ENCODE measurements at places on chromosomes 16 and 17.
A peak's percentile ranks its signal among the peaks of the same experiment; 100 is the strongest.

DNA sequence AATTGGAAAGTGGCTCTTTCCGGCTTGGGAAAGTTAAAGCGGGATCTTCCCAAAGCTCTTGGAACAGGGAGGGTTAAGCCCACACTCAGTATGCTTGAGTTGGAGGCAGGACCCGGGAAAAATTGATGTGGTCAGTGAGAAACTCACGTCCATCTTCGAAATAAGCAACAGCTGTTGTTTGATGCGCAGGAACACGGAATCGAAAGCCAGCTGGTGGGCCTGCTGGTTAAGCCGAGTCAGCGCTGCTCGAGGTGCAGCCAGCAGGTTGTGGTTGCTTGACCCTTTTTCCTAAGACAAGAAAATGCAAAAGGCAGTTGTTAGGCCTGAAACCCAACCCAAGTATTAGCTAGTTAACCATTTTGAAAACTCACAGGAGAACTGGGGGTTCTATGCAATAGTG is 49.4 kb downstream of the COG7 start:
- no peak for DNase-seq

GRCh38 chr17:76278952-76279741 is 14.0 kb downstream of the UBALD2 start:
- DNase-seq = peak; percentile 79

DNA sequence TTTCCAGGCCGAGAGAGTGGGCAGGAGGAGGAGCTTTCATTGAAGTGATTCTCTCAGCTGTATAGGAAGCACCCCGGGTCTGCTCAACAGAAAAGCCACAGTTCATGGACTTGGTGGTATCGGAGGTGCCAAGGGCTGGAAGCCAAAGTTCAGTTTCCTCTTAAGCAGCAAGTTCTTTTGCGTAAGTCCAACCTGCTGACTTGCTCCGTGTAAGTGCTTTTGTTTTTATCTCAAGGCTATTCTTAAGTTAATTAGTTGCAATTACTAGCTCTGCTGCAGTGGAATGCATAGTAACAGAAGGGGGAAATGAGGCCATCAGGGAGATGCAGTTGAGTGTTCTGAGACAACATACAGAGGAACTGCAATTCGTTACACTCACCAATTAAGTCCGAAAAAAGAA is 44.6 kb downstream of the SMIM36 start:
- no peak for DNase-seq

- DNase-seq = peak; percentile 82
Measured at GRCh38 chr17:59837308-59838051, 55.3 kb downstream of the TUBD1 start.

DNA sequence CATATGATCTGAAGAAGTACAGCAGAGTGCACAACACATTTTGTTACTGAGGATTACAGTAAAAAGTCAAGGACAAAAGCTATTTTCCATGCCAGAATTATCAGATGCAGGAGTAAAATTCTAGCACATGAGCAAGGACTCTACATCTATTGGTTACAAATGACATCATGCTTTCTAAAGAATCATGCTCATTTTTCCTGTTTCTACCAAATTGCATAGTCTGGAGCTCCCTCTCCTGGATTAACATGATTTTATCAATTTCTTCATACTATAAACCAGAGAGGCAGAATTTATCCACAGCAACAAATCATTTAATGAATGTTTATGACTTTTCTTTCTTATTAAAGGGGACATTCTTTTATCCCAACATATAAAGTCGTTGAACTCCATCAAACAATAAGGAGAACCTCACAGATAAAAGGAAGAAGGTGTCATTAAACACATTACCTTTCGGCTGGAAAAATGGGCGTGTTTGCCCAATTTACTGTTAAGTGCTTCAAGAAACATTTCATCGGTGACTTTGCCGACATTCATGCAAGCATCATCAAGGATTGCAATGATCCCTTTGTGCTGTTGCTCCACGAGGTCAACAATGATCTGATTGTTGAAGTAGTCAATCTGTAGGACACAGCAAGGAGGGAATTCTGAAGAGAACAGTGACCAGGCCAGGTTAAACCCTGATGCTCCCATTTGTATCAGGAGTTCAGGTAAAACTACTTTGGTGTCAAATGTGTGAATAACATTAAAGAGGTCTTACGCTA is 121.7 kb downstream of the MYO1D start:
- DNase-seq = peak; percentile 28

GRCh38 chr17:60506312-60506711 is 19.7 kb downstream of the APPBP2 start:
- no peak for DNase-seq

DNA sequence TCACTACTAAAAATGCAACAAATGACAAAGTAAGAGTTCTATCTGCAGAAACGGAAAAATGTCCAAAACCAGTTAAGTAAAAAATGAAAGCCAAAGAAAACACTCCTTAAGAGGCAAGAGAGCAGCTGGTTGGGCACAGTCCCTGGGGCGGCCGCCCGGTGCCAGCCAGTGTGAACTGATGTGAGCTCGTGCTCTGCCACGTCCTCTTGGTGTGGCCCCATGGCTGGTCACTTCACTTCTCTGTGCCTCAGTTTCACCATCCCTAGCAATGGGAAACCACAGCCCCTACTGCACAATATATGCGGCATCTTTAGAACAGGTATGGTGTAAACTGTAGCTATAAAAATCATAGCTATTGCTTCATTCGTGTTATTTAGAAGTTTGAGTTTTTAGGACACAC is 21.2 kb downstream of the USP36 start:
- no peak for DNase-seq

- no peak for DNase-seq
Measured at GRCh38 chr16:47787696-47788095, 326.6 kb downstream of the PHKB start.

DNA sequence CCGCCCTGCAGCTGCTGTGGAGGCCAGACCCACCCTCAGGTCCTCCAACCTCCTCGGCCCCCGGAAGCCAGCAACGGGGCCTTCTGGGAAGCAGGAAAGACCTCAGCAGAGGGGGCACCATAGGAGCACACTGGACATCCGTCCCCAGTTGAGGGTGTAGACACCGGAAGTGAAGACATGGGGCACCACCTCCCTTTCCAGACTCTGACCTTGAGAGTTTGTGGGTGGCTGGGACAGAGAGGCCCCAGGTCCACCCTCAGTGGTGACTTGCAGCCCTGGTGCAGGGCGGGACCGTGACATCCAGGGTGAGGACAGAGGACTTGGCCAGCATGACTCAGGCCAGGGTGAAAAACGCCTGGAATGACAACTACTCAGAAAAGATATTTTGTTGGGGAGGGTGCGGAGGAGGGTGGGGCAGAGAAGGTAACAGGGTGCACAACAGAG is 19.9 kb downstream of the CEP295NL start:
- DNase-seq = peak; percentile 22

DNA sequence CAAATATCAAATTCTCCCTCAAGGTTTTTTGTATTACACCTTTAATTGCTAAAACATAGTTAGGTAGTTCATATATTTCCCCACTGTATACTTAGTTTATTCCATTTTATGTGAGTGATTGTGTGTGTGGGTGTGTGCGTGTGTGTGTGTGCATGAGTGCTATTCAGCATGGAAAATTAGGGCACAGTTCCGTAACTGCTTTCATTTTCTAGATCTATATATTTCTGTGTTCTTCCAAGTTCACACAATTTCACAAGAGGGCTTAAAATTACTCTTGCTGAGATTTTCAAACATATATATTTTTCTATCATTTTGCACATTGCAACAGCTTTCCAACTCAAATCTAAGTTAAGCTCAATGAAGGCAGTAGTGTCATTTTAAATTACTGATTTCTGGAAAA is 782.9 kb upstream of the SOX9 start:
- no peak for DNase-seq

DNA sequence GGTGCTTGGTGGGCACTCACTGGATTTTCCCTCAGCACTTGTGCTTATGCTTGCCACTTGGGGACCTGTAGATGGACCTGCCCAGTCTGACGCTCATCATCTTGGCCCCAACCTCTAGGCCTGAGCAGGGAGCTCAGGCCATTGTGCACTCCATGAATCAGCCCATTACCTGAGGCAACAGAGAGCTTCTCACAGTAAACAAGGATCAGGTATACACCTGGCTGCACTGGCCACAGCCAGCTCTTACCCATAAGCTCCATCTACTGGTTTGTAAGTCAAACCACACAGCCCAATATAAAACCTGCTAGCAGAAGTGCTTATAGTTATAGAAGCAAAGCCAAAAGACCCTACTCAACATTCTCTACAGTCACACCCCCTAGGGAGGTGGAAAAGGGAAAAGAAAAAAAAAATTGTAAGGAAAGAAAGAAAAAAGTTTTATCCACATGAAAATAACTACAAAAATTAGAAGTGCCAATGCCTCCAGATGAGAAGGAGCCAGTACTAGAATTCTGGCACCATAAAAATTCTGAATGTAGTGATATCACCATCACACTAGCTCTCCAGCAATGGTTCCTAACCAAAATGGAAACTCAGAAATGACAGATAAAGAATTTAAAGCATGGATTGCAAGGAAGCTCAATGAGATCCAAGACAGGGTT is 87.8 kb upstream of the CDH5 start:
- DNase-seq = no peak

DNA sequence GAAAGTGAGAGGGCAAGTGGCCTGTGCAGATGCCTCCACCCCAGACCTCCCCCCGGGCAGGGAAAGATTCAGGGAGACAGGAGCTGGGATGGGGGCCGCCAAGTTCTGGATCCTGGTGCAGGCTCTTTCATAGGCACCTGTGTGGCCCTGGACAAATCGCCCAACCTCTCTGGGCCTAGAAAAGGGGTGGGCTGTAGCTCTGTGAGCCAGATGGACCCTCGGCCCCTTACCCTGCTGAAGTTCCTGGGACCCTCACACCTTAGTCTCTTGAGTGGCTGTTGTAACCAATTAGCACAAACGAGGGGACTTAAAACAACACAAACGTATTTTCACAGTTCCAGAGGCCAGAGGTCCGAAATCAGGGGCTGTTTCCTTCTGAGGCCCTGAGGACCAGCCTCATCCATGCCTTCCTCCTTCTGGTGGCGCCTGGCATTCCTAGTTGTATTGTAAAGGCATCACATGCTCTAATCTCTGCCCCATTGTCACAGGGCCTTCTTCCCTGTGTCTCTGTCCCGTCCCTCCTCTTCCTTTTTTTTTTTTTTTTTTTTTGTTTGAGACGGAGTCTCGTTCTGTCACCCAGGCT is 352.6 kb downstream of the SEC14L1 start:
- DNase-seq = no peak

DNA sequence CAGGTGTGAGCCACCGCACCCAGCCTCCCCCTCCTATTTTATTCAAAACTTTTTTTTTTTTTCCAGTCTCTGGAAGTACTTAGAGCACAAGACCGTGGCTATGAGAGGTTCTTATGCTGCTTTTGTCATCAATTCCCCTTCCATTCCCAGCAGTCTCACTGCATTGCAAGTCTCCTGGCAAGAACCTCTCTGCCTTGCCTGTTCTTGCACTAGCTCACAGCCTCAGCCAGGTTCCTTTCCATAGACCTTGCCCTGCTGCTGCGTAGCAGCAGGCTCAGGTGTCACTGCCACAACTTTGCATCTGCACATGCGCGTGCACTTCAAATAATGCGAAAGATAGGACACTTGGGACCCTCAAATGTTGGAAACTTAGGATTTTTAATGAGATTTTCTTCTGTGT is 15.6 kb downstream of the ATP6V0A1 start:
- no peak for DNase-seq

DNA sequence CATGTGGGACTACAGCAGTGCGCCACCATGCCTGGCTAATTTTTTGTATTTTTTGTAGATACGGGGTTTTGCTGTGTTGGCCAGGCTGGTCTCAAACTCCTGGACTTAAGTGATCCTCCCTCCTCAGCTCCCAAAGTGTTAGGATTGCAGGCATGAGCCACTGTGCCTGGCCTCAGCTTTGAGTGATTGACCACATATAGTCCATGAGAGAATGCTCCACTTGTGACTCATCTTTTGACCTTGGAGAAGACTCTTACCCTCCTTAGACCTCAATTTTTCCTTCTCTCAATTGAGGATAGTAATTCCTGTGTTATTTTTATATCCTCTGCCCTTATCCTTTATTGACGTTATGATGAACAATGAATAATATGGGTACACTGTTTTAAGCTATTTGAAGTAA is 30.9 kb upstream of the DUSP14 start:
- DNase-seq = no peak

- no peak for DNase-seq
Measured at GRCh38 chr17:72788950-72789585, 303.4 kb downstream of the SLC39A11 start.

GRCh38 chr17:79916991-79917901 is 78.0 kb upstream of the CBX4 start:
- DNase-seq = no peak

DNA sequence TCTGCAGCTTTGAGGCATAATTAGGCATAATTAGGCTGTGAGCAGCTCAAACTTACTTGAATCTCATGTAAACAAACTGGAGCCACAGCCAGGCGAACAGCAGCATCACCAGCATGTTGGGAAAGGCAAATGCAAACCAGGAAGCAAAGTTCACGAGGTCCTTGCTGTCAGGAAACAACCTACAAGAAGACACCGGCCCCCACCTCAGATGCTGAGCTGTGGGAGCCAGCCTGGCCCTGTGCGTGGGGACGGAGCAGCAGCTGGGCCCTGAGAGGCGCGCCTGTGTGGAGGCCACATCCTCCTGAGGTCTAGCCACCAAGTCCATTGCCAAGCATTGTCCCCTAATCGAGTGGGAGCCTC is 12.2 kb downstream of the SLC13A5 start:
- no peak for DNase-seq

- DNase-seq = peak; percentile 74
Measured at GRCh38 chr16:85735225-85735635, 15.7 kb downstream of the C16orf74 start.

- DNase-seq = no peak
Measured at GRCh38 chr17:69900829-69901228, 174.2 kb upstream of the KCNJ16 start.

DNA sequence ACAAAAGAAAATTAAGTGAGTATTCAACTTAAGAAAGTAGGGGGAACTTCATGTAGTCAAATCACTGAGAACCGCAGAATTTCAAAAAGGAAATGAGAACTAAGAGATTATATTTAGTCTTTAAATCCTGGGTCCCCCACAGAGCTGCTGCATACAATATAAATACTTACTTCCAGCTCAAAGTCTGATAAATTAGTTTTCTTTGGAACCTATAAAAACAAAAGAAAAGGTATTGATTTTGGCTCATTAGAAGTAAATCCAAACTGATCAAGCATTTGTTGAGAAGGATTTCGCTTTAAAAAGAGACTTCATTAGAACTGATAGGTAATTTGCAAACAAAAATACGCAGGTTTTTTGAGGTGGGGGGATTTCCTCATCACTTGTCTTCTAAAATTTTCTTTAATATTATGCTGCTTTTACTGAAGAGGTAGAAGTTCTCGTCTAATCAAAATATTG is 21.9 kb downstream of the PARN start:
- DNase-seq = no peak

GRCh38 chr16:84367297-84367680 is 1.0 kb upstream of the ATP2C2 start:
- DNase-seq = no peak

DNA sequence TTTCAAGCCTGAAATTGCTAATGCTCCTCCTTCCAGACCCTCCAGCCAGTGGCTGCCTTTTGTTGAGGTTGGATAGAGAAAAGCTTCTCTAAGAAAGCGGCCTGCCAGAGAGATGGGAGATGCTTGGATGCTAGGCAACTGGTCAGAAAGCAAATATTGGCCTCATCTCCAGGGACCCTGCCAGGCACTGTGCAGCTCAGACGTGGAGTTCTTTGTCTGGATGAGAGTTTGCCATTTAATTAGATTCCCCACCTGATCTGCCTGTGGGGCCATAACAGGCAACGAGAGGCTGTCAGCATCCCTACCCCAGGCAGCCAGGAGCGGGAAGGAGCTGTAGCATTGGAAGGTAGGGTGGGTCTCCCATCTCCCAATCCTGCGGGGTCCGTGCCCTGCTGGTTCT is 52.7 kb downstream of the ASIC2 start:
- DNase-seq = no peak
